MCF 10A (cell line): ENCODE measurements at places on chromosomes 2 and 18. TPM values are rescaled to one million over a fixed set of nuclear protein-coding genes. Genes with fewer than 3 reads are reported as not detected.

DNA sequence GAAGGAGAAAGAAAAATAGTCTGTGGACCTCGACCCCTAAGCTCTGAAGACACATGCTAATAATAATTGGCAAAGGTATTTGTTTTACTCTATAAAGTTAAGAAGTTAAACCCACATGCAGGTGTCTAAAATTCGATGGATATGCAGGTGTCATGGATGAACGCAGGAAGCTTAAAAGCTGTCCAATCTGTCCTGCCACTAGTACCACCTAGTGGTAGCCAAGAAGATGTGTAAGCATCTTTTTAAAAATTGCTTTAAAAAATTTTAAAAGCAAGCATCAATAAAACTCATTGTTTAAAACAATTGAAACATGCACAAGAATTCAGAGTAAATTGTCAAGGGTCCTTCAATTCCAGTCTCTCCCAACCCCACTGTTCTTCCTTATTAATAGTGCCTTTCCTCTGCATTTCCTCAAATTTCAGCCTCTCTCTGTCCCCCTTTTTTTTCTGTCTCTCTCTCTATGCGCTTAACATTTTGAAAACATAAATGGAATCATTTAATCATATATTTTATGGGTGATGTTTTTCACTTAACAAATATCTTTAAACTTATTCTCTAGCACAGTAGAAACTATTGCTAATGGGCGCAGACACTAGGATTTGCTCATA is 30.6 kb upstream of the PPP3R1 start:
- H3K4me3 ChIP-seq, result no peak overlapping the region
- H3K27me3 ChIP-seq, result no peaks in the 10 kb centered on the region
- H3K36me3 ChIP-seq, result no peaks in the 10 kb centered on the region
- DNase-seq, result peak; percentile 60
- H3K4me1 ChIP-seq, result peaks cover 29% of the 10 kb centered on the region

GRCh38 chr18:28635530-28635929 is 458.6 kb upstream of the CDH2 start:
- H3K27me3 ChIP-seq, result no peaks in the 10 kb centered on the region
- no peaks in the 10 kb centered on the region for H3K4me1 ChIP-seq
- DNase-seq, result no peak
- no peak overlapping the region for H3K27ac ChIP-seq
- H3K36me3 ChIP-seq, result no peaks in the 10 kb centered on the region

DNA sequence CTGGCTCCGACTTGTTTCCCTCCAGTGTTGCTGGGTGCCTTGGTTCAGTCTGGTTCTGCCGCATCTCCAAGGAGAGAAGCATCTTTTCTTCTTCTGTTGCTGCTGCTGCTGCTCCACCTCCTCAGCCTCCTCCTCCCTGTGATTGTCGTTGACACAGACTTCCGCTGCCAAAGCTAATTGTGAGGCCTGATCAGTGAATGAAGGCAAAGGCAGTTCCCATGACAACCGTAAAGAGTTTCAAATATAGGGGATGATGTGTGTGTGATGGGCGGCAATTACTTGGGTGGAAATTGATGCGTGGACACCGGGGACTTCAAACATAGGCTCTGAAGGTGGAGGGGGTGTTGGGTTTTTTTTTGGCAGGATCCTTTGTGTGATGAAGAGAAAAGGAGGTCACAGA is 13.7 kb downstream of the TET3 start:
- peaks cover 65% of the 10 kb centered on the region for H3K4me1 ChIP-seq
- DNase-seq, result no peak
- H3K27ac ChIP-seq, result no peak overlapping the region
- H3K36me3 ChIP-seq, result peaks cover 6% of the 10 kb centered on the region
- no peak overlapping the region for H3K4me3 ChIP-seq

The CROCC2 gene
- not detected in 2 replicates for total RNA-seq
